ENCODE measurements at places on chromosomes 4 and X. TPM values are rescaled to one million over a fixed set of nuclear protein-coding genes. Genes with fewer than 3 reads are reported as not detected.

DNA sequence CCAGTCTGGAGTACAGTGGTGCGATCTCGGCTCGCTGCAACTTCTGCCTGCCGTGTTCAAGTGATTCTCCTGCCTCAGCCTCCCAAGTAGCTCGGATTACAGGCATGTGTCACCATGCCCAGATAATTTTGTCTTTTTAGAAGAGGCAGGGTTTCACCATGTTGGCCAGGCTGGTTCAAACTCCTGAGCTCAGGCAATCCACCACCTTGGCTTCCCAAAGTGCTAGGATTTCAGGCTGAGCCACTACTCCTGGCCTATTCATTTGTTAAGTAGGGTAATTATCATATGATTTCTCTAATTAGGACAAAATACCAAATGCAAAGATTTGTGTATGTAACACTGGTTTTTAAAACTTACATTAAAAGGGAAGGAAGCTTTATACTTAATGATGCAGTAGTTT, 137.8 kb downstream of the GPM6A start:
- H3K4me1 ChIP-seq = no peaks in the 10 kb centered on the region
- DNase-seq = no peak
- H3K27ac ChIP-seq = no peak overlapping the region
- H3K36me3 ChIP-seq = no peaks in the 10 kb centered on the region
- no peaks in the 10 kb centered on the region for H3K27me3 ChIP-seq
- H3K4me3 ChIP-seq = no peak overlapping the region

DNA sequence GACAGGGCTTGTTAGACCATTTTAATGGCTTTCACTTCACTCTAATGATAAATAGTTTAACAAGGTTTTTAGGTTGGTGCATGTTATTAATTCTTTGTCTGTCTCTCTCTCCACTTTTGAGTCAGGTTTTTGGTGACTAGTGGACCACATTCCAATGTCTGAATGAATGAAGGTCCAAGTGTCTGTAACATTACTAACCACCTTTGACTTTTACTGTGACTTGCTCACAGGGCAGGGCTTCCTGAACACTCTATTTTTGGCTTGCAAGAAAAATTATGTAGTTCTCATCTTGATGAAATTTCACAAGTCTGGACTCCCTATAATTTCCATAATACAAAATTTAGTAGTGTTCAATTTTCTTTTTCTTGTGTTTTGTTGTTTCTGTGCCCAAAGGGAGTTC, 78.9 kb upstream of the BMPR1B start:
- no peaks in the 10 kb centered on the region for H3K4me1 ChIP-seq
- H3K27ac ChIP-seq = no peak overlapping the region
- no peaks in the 10 kb centered on the region for H3K27me3 ChIP-seq
- no peak overlapping the region for H3K4me3 ChIP-seq
- no peaks in the 10 kb centered on the region for H3K36me3 ChIP-seq
- no peak for DNase-seq

GRCh38 chrX:74670028-74670427, 55.6 kb upstream of the RLIM start:
- H3K27me3 ChIP-seq = no peaks in the 10 kb centered on the region
- DNase-seq = no peak
- no peaks in the 10 kb centered on the region for H3K36me3 ChIP-seq
- no peak overlapping the region for H3K4me3 ChIP-seq

DNA sequence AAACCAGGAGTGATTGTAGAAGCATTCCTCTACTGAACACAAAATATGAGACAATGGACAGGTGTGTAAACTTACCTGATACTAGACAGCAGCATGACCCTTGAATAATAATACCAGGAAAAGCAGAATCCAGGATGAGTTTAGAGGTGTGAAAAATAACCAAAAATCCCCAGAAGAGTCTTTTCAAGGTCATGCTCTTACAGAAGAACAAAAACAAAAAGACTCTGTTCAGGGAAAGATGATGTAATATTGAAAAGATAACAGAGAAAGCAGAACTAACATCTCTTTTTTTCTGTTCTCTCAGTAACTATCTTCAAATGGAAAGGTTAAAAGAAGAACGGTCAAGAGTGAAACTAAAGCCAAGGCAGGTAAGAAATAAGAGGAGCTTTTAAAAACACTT, 14.0 kb upstream of the ARHGAP10 start:
- no peak for DNase-seq
- no peaks in the 10 kb centered on the region for H3K36me3 ChIP-seq
- H3K4me1 ChIP-seq = no peaks in the 10 kb centered on the region
- H3K27ac ChIP-seq = no peak overlapping the region

GRCh38 chr4:152247271-152247975, 288.5 kb downstream of the FBXW7 start:
- H3K4me1 ChIP-seq = peaks cover 8% of the 10 kb centered on the region
- H3K27ac ChIP-seq = no peak overlapping the region
- no peak overlapping the region for H3K4me3 ChIP-seq
- no peaks in the 10 kb centered on the region for H3K36me3 ChIP-seq

DNA sequence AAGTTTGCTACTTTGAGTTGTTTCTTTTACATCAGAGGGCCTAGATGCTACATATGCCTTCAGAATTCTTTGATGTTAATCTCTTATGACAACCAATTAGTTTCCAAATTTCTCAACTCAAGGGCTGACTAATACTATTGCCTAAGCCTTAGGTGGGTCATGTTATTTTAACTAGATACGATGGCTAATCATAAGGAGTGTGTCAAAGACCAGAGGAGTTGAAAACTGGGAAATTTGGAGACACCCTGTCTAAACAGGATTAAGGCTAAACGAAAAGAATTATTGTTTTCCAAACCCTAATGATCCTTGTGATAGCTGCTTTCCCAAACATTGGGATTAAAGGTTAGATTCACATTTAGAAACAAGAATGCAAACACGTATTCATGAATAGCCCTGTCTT, 228.5 kb downstream of the PCDH7 start:
- DNase-seq = no peak
- no peaks in the 10 kb centered on the region for H3K4me1 ChIP-seq
- H3K4me3 ChIP-seq = no peak overlapping the region
- H3K27ac ChIP-seq = no peak overlapping the region
- no peaks in the 10 kb centered on the region for H3K27me3 ChIP-seq

Gene RADX
- total RNA-seq = 12.4 TPM

GRCh38 chr4:185915817-185916216, 103.8 kb upstream of the SORBS2 start:
- DNase-seq = no peak
- H3K27ac ChIP-seq = no peak overlapping the region
- H3K27me3 ChIP-seq = no peaks in the 10 kb centered on the region
- no peaks in the 10 kb centered on the region for H3K4me1 ChIP-seq
- no peaks in the 10 kb centered on the region for H3K36me3 ChIP-seq

- no peak for DNase-seq
- no peaks in the 10 kb centered on the region for H3K27me3 ChIP-seq
- H3K4me3 ChIP-seq = no peak overlapping the region
- no peak overlapping the region for H3K27ac ChIP-seq
- H3K36me3 ChIP-seq = no peaks in the 10 kb centered on the region
- H3K4me1 ChIP-seq = no peaks in the 10 kb centered on the region
Observed at GRCh38 chr4:123996718-123997510, 600.3 kb downstream of the SPRY1 start.

- H3K4me3 ChIP-seq = no peak overlapping the region
- H3K36me3 ChIP-seq = peaks cover 18% of the 10 kb centered on the region
- H3K27ac ChIP-seq = no peak overlapping the region
Observed at GRCh38 chrX:71143508-71143907, 1.1 kb upstream of the NLGN3 start.

Gene HTN1
- total RNA-seq = not detected

Gene CFI
- total RNA-seq = not detected

Gene SULT1B1
- total RNA-seq = 4.4 TPM

- no peak overlapping the region for H3K27ac ChIP-seq
- no peak overlapping the region for H3K4me3 ChIP-seq
- H3K36me3 ChIP-seq = no peaks in the 10 kb centered on the region
- H3K27me3 ChIP-seq = no peaks in the 10 kb centered on the region
Observed at GRCh38 chr4:65960751-65961150, 290.5 kb upstream of the EPHA5 start.

- H3K27ac ChIP-seq = no peak overlapping the region
- no peaks in the 10 kb centered on the region for H3K27me3 ChIP-seq
- H3K4me3 ChIP-seq = no peak overlapping the region
- H3K36me3 ChIP-seq = no peaks in the 10 kb centered on the region
- no peak for DNase-seq
Observed at GRCh38 chr4:83851261-83852084, 315.6 kb downstream of the GPAT3 start.

GRCh38 chr4:24802648-24803047, 7.3 kb downstream of the SOD3 start:
- H3K4me3 ChIP-seq = no peak overlapping the region
- no peak overlapping the region for H3K27ac ChIP-seq
- H3K4me1 ChIP-seq = no peaks in the 10 kb centered on the region

Measured in CD4-positive, CD25-positive, alpha-beta regulatory T cell (primary cell).